ENCODE measurements at places on chromosomes 13 and 19.

- no peak for DNase-seq
Measured at GRCh38 chr13:73879346-73880015, 254.7 kb downstream of the KLF12 start.

DNA sequence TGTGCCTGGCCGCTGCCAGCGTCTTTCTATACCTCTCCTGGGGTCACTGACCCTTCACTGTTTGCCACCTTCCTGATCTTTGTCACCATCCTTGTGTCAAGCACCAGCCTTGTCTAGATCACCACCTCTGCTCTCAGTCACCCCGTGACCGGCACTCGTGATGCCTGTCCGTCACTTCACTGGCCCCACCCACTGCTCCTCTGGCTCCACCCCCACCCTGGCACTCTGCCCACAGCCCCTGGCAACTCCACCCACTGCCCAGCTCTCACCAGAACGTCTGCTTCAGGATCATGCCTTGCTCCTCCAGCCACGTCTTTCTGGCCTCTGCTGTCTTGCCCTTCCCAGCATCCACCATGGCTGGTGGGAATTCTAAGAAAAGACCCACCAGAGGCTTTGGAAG, 24.8 kb upstream of the PLA2G4C start:
- DNase-seq, result no peak

DNA sequence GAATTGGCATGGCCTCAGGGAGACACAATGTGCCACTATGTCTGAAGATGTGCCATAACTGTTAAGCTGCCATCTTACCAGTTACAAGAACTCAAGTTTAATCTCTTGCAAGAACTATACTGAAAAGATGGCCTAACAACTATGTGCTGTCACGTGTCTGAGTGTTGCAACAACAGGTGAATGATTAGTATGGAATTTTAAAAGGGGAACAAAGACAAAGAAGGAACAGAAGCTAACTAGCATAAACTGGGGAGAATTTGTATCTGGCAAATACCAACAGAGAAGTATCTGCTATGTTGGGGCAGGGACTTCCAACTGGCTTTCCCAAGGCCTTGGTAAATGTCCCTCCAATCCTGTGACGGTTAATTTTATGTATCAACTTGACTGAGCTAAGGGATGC, 11.5 kb upstream of the ACOD1 start:
- DNase-seq, result no peak

DNA sequence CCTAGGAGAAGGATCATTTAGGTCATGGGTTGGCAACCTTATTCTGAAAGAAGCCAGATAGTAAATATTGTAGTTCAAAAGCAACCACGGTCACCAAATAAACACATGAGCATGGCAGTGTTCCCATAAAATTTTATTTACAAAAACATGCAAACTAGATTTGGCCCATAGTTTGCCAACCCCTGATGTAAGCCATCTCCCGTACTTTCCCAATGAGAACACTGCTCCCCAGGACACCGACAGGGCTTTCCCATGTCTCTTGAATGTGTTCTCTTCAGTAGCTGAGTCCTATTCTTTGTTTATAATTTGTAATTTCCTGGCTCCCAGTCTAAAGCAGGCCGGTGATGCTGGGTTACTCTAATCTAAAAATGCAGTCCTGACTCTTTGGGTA, 239.6 kb downstream of the LHFPL6 start:
- no peak for DNase-seq

DNA sequence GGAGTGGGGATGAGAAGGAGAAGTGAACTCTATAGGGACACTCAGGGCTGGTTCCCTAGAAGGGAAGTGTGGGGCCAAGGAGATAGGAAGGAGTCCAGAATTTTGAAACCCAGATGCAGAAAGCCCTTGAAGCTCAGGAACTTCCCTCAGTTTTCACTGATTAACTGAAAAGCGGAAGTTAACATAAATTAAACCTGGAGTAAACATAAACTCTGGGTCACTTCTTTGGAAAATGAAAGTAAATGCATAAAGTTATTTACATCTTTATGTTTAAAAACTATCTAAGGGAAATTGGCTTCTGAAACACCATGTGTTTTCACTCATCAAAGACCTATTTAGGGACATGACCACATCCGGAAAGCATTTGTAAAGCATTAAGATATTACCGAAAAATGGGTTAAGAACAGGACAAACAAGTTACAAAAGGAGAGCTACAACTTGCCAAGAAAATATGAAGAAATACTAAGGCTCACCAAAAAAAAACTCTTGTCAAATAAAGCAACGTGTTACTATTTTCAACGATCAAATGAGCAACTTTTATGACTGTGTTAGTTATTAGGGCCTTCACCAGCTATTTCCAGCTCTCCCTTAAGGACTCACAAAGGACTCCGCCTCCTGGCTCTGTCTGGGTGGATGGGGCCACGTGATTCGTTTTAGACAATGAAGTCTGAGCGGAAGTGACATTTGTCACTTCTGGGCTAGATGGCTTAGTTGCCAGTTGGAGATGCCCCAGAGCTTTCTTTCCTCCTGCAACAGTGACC, 439.1 kb upstream of the ZNF507 start:
- DNase-seq, result no peak

GRCh38 chr13:101817898-101818297, 365.4 kb downstream of the ITGBL1 start:
- no peak for DNase-seq

DNA sequence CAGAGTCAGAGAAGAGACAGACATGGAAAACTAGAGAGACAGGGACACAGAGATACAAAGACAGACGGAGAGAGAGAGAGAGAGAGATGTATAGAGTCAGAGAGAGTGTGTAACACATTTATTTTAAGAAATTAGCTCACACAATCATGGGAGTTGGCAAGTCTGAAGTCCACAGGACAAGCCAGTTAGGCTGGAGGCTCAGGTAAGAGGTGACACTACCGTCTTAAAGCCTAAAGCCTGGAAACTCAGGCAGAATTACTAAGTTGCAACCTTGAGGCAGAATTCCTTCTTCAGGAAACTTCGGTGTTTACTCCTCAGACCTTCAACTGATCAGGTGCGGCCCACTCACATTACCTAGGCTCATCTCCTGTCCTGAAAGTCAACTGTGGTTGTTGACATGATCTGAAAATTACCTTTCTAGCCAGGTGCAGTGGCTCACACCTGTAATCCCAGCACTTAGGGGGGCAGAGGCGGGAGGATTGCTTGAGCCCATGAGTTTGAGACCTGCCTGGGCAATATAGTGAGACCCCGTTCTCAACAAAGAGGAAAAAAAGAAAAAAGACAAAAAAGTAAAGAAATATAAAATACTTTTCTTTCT, 2.8 kb upstream of the TNFSF14 start:
- DNase-seq, result no peak

GRCh38 chr13:113445791-113446487, 7.3 kb downstream of the ADPRHL1 start:
- no peak for DNase-seq

GRCh38 chr19:48595833-48596232, 10.7 kb upstream of the SPACA4 start:
- DNase-seq, result no peak

GRCh38 chr13:23467048-23467931, 33.8 kb upstream of the SACS start:
- DNase-seq, result no peak

DNA sequence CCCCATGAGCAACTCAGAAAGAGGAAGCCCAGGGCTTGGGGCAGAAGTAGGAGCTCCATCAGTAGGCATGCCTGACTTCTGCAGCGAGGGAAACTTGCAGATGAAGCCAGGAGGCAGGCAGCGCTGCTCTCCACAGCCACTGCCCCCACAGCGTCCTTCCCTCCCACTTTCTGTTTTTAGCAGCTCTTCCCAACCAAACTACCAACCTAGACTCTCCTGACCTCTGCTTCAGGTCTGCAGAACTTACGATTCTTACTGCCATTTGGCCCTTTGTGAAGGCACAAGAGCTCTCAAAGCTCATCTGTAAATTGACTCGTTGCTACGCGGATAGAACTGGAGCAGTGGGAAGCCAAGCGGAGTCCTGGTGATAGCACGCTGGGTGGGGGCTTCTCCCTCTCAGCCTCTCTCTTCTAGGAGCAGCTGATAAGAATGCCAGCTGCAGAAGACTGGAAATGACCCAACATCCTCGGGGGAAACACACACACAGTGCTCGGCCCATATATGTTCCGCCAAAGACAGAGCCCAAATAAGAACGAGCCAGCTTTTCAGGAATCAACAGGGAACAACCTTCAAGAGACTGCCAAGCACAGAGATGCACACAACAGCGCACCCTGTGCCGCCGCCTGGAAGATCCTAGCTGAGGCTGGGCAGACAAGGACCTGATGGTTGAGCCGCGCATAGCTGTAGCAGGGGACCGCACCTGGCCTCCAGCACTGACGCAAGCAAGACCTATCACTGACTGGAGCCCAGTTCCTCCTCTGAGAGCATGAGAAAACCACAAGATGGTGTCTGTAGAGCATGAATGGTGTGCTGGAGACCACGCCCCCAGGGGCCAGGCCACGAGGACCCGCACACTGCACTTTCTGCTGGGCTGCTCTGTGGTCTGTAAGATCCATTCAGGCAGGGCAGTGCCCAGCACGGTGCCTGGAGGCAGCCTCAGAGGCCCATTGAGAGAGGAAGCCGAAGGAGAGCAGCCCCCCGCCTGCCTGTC, 15.9 kb upstream of the SLC35E1 start:
- DNase-seq, result peak; percentile 35

DNA sequence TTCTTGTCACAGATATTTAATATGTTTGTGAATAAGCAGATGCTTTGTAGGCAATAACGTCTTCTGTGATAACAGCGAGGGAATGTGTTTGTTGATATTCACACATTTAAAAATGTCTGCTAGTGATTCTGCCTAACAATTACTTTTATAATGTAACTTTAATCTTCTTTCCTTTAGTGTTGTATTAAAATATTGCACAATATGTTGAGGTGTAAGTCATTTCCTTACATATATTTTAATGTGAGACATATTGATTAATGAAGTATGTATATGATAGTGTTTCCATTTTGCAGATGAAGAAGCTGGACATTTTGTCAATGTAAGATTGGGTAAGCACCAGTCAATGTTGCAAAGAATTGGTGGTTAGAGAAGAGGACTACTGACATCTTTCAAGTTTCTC, 324.4 kb downstream of the SLITRK1 start:
- DNase-seq, result no peak

GRCh38 chr13:86841264-86841663, 829.9 kb upstream of the SLITRK5 start:
- DNase-seq, result no peak

DNA sequence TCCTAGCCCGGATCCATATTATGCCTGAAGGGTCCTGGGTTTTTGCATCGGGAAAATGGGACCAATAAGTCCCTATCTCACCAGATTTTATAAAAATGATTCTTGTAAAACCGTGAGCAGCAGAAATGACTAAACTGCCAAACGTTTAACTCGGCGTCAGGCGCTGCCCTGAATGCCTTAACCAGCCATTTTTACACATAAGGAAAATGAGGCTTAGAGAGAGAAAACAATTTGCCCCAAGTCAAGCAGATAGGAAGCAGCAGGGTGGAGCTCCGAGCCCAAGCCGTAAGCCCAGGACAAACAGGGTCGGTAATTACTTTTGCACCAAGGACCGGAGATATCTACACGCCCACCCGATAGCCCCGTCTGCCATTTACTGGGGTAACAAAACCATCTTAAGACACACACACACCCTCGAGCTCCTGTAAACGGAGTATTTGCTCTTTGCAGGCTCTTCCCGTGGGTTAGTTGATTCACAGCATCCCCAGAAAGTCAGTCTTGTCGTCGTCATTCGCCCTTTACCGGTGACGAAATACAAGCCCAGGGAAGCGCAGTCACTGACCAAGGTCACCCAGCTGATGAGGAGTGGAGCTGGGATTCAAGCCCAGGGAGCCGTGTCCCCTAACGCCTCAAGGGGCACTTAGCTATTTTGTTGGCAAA, 16.0 kb upstream of the MRI1 start:
- no peak for DNase-seq

GRCh38 chr13:110341445-110342244, 34.6 kb downstream of the COL4A2 start:
- no peak for DNase-seq

DNA sequence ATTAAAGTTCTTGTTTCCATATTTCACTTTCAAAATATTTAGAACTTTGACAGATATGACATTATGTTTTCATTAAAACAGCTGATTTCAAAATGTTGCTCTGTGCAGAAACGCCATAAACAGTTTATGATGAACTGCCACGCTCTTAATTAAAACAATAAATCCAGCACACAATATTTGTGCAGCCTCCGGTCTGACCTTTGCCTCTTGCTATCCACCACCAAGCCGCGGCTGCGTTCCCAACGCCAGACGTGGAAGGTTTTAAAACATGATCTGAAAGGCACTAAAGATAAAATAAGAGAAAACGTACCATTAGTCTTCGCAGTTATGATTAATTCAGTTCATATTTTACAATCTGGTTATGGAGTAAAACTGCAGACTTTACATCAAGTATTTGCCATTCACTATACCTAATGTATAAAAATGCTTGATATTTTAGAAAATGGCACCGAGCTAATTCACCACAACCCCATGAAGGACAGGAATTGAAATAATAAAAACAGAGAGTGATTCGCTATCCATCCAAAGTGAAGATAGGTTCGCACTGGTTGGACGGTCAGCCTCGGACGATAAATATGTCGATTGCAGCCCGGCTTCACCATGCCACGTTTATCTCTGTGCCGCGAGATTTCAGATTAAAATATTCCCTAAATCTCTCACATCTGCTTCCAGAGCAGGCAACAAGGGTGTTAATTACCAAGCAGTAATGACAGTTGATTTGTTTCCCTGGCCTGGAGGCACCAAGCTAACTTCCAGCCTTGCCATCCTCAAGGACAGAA, 103.3 kb upstream of the ZNF507 start:
- DNase-seq, result no peak

- DNase-seq, result no peak
Measured at GRCh38 chr13:113229791-113230190, 20.4 kb downstream of the CUL4A start.

DNA sequence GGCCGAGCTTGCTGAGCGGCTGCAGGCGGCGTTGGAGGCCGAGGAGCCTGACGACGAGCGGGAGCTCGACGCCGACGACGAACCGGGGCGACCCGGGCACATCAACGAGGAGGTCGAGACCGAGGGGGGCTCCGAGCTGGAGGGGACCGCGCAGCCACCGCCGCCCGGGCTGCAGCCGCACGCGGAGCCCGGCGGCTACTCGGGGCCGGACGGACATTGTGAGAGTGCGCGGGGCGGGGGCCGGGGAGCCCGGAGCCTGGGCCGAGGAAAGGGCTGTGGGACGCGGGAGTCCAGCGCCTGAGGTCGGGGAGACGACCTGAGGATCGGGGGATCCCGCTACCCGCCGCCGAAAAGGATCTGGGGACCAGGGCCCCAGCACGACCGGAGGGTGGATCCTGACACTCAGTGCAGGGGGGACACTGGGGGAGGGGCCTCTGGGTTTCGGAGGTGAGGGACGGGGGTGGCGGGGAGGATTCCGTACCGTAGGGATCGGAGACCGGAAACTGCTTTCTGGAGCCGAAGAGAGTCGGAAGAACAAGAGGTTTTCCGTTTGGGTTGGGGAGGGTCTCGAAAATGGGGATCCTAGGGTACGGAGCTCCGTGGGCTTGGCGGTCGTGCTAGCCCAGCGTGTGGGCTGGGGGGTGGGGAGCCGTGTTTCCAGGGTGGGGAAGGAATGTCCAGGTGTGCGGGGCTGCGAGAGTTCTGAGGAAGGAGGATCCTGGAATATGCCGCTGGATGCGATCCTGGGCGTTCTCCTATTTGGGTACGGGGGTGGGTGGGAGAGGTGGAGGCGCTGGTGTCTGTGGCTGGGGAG, 616 bp downstream of the HNRNPUL1 start:
- DNase-seq, result peak; percentile 27

- no peak for DNase-seq
Measured at GRCh38 chr19:4969292-4969771, 419 bp downstream of the KDM4B start.

- DNase-seq, result no peak
Measured at GRCh38 chr13:71412231-71412630, 454.8 kb downstream of the DACH1 start.
